ENCODE measurements at places on chromosomes 12 and 14.
A peak's percentile ranks its signal among the peaks of the same experiment; 100 is the strongest.

DNA sequence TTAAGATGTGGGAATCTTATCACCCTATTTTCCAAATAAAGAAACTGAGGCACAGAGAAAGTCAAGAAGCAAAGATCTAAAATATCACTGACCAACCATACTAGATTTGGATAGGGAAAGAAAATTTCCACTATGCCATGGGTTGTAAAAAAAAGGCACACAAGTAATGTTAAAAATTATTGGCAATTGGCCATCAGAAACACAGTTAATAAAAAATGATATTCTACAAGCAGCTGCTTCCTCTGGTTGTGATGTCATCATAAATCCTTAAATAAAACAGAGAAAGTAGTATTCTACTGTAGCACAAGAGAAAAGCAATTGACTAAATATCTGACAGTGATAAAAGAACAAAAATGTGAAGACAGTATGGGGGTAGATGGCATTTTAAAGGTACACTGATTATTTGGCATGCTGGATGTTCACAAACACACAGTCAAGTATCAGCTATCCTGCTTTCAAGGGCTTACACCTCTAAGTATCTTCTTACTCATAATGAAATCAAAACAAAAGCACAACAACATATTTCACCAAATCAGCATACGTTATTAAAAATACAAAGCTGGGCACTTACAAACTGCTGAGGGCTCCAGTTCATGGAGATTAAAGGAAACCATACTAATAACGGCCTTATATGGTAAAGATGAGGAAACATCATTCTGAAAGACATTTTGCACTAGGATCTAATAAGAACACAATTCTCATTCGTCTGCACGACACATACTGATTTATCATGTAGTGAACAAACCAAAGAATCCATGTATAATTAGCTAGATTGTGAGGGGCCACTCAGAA, 45.7 kb downstream of the CORO1C start:
- no peak overlapping the region for H3K4me3 ChIP-seq
- H3K27me3 ChIP-seq: no peaks in the 10 kb centered on the region
- no peak overlapping the region for H3K27ac ChIP-seq
- no peak for DNase-seq

GRCh38 chr12:106753526-106753925, 21.0 kb upstream of the RIC8B start:
- H3K36me3 ChIP-seq: no peaks in the 10 kb centered on the region
- H3K4me3 ChIP-seq: no peak overlapping the region
- no peaks in the 10 kb centered on the region for H3K27me3 ChIP-seq
- no peaks in the 10 kb centered on the region for H3K4me1 ChIP-seq

GRCh38 chr12:14576896-14577295, 9.2 kb upstream of the PLBD1 start:
- H3K27ac ChIP-seq: no peak overlapping the region
- H3K4me3 ChIP-seq: no peak overlapping the region
- no peaks in the 10 kb centered on the region for H3K36me3 ChIP-seq

- DNase-seq: peak; percentile 1
- H3K27ac ChIP-seq: no peak overlapping the region
- no peaks in the 10 kb centered on the region for H3K27me3 ChIP-seq
These were observed 28.7 kb downstream of the COX8C start for GRCh38 chr14:93375673-93376156.

GRCh38 chr14:20682435-20683124, 1.8 kb upstream of the RNASE4 start:
- no peaks in the 10 kb centered on the region for H3K36me3 ChIP-seq
- DNase-seq: peak; percentile 90
- H3K4me1 ChIP-seq: no peaks in the 10 kb centered on the region
- H3K27me3 ChIP-seq: no peaks in the 10 kb centered on the region
- H3K27ac ChIP-seq: peak overlapping the region; percentile 95

- no peaks in the 10 kb centered on the region for H3K36me3 ChIP-seq
- no peak overlapping the region for H3K27ac ChIP-seq
- H3K4me1 ChIP-seq: peaks cover 5% of the 10 kb centered on the region
- DNase-seq: peak; percentile 45
- no peak overlapping the region for H3K4me3 ChIP-seq
- H3K27me3 ChIP-seq: no peaks in the 10 kb centered on the region
These were observed 45.5 kb downstream of the EML1 start for GRCh38 chr14:99838639-99839134.

GRCh38 chr12:99745895-99746294, 98.3 kb downstream of the GARIN6 start:
- no peaks in the 10 kb centered on the region for H3K27me3 ChIP-seq
- no peak overlapping the region for H3K27ac ChIP-seq
- no peaks in the 10 kb centered on the region for H3K4me1 ChIP-seq

DNA sequence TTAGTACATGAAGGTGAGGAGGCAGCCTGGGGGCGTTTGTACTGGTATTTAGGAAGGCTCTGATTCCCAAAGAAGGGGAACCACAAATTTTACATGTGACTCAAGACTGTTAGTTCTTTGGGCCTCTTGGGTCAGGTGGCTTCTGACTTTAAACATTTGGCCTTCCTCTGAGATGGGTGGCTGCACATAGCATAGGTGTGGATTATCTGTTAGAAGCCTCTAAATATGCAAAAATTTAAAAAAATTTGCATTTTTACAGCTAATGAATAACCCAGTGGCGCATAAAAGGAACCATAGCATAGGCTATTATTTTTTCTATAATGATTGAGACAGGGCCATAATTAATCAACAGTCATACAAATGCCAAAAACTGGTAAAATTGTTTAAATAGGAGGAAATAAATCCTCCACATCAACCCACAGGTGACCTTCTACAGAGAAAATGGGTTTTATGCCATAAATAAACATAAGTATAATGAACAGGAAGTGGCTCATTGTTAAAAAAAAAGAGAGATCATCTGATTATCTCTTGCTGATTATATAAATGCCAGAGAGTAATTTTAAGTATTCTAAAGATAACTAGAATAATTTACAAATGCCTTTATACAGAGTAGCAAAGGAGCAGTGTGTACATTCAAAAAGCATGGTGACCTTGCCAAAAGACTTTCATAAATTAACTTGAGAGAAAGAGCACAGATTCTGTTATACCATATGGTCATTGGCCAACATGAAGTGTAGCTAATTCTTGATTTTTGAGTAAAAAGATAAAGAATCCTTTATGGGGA, 284.2 kb upstream of the ATP2B1 start:
- H3K27ac ChIP-seq: no peak overlapping the region
- peak; percentile 41 for DNase-seq
- no peaks in the 10 kb centered on the region for H3K4me1 ChIP-seq
- H3K36me3 ChIP-seq: no peaks in the 10 kb centered on the region
- no peak overlapping the region for H3K4me3 ChIP-seq
- no peaks in the 10 kb centered on the region for H3K27me3 ChIP-seq

GRCh38 chr14:92986254-92987147, 63.6 kb downstream of the CHGA start:
- H3K27me3 ChIP-seq: no peaks in the 10 kb centered on the region
- H3K4me1 ChIP-seq: peaks cover 2% of the 10 kb centered on the region
- no peak overlapping the region for H3K4me3 ChIP-seq
- peaks cover 4% of the 10 kb centered on the region for H3K36me3 ChIP-seq
